ENCODE measurements at places on chromosomes 5 and 9.

GRCh38 chr9:101636247-101636646 is 41.5 kb upstream of the PPP3R2 start:
- no peak for DNase-seq

- DNase-seq = no peak
Observed at GRCh38 chr5:171023508-171023907, 161.7 kb downstream of the RANBP17 start.

GRCh38 chr5:17374973-17375742 is 122.9 kb upstream of the TAF11L2 start:
- no peak for DNase-seq

GRCh38 chr5:118441956-118442355 is 546.4 kb downstream of the DTWD2 start:
- DNase-seq = no peak

Measured in renal pelvis (tissue), 12 donors.